ENCODE measurements at places on chromosomes 7 and 10. TPM values are rescaled to one million over a fixed set of nuclear protein-coding genes. Genes with fewer than 3 reads are reported as not detected.

SLC26A3 gene
- total RNA-seq, result not detected

DNA sequence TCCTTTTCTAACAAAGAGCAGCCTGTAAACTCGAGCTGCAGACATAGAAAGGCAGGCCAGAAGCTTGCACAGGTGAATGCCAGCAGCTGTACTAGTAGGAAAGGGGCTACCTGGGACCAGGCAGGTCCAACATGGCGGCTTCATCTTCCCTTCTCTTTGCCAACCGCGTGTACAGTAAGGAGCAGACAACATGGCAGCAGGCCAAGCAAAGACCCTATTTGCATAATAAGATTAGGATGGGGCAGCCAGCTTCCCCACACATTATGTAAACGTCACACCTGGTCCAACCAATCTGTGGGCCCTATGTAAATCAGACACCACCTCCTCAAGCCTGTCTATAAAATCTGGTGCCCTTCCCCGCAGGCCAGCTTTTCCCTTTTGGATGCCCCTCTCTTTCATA is 1186.5 kb upstream of the AUTS2 start:
- no peaks in the 10 kb centered on the region for H3K4me1 ChIP-seq
- DNase-seq, result no peak
- no peak overlapping the region for H3K27ac ChIP-seq
- no peaks in the 10 kb centered on the region for H3K27me3 ChIP-seq

LIPJ gene
- not detected for total RNA-seq

DNA sequence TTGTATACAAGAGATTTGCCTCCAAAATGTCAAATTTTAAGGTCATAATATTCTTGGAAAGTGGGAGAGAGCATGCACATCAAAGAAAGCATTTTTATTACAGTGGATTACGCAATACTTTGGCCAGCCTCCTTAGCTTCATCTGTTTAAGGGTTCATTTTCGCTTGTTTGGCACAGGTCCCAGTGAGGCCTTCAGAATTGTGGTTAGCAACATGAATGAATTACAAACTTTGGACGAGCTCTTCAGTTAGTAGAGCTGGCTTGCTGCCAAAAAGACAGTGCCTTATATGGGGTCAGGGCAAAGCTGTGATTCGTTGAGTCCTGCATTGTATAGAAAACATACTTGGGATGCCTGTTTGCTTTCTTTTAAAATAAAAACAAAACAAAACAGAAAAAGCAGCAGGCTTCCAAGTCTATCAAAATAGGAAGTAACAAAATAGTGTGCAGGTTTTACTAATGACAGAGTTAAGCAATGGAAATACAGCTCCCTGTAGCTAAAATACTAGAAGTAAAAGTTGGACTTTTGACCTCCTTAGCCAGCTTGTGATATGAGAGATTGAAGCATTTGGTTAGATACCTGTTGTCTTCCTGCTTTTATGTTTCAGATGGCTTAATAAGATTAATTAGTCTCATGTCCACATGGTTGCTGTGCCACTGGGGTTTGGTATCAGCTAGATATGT is 190.8 kb downstream of the MLLT10 start:
- peaks cover 27% of the 10 kb centered on the region for H3K4me1 ChIP-seq
- H3K4me3 ChIP-seq, result no peak overlapping the region
- no peaks in the 10 kb centered on the region for H3K27me3 ChIP-seq
- DNase-seq, result peak; percentile 94
- no peaks in the 10 kb centered on the region for H3K36me3 ChIP-seq

GRCh38 chr10:113732966-113733365 is 18.5 kb upstream of the PLEKHS1 start:
- no peak overlapping the region for H3K4me3 ChIP-seq
- H3K27ac ChIP-seq, result no peak overlapping the region
- H3K4me1 ChIP-seq, result peaks cover 20% of the 10 kb centered on the region
- DNase-seq, result no peak
- H3K36me3 ChIP-seq, result peaks cover 14% of the 10 kb centered on the region

GRCh38 chr7:72467237-72467636 is 55.1 kb upstream of the CALN1 start:
- DNase-seq, result peak; percentile 17
- H3K27ac ChIP-seq, result no peak overlapping the region
- no peaks in the 10 kb centered on the region for H3K27me3 ChIP-seq
- H3K4me3 ChIP-seq, result no peak overlapping the region
- no peaks in the 10 kb centered on the region for H3K36me3 ChIP-seq

GRCh38 chr7:27161214-27161720 is 4.1 kb downstream of the HOXA9 start:
- peaks cover 26% of the 10 kb centered on the region for H3K4me1 ChIP-seq
- H3K4me3 ChIP-seq, result peak overlapping the region; percentile 44
- no peak overlapping the region for H3K27ac ChIP-seq
- H3K27me3 ChIP-seq, result no peaks in the 10 kb centered on the region
- H3K36me3 ChIP-seq, result no peaks in the 10 kb centered on the region
- DNase-seq, result no peak

NAT16 gene
- total RNA-seq, result 0.26 TPM

DNA sequence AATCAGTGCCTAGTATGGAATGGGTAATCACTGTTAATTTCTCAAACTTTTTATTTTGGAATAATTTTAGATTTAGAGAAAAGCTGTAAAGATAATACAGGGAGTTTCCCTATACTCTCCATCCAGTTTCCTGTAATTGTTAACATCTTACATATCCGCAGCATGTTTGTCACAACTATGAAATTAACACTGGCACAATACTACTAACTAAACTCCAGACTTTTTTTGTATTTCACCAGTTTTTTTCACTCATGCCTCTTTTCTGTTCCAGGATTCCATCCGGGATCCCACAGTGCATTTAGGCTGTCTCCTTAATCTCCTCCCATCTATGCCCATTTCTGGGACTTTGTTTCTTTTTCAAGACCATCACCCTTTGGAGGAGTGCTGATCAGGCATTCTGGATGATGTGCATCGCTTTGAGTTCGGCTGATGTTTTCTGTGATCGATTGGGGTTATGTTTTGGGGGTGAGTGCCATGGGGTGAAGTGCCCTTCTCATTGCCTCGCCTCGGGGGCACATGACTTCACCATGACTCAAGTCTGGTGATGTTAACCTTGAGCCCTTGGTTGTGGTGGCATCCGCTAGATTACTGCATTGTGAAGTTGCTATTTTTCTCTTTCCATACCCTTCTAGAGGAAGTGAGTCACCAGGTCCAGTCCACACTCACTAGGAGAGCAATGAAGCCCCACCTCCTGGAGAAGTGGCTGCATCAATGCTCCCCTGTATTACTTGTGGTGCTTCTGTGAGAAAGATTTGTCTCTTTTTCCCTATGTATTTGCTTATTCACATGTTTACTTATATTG is 43.9 kb upstream of the GRB10 start:
- no peaks in the 10 kb centered on the region for H3K36me3 ChIP-seq
- H3K27ac ChIP-seq, result no peak overlapping the region
- H3K4me1 ChIP-seq, result peaks cover 16% of the 10 kb centered on the region
- H3K27me3 ChIP-seq, result no peaks in the 10 kb centered on the region
- H3K4me3 ChIP-seq, result no peak overlapping the region

DNA sequence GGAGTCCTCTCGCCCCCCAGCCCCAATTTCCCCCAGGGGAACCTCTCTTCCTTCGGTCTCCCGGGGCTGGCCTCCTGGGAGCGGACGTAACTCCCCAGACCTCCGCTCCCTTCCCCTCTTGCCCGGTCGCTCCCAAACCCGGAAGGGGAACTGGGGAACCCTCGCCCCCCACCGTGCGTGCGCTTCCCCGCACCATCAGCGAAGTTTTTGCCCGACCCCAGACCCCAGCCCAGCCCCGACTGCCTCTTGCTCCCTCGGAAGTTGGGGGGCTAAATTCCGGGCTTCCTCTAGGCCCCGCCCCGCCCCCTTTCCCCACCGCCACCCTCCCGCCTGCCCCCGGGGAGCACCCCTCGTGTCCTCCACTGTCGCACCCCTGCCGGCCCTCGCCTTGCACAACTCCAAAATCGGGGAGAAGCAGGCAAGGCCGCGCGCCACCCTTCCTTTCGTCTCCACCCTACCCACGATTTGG is 436 bp downstream of the GNB2 start:
- H3K4me3 ChIP-seq, result peak overlapping the region; percentile 88
- DNase-seq, result peak; percentile 51
- no peaks in the 10 kb centered on the region for H3K27me3 ChIP-seq

Data from body of pancreas (tissue), 4 donors.